ENCODE measurements at places on chromosomes 3 and 15. TPM values are rescaled to one million over a fixed set of nuclear protein-coding genes. Genes with fewer than 3 reads are reported as not detected.

- H3K4me3 ChIP-seq = no peak overlapping the region
- DNase-seq = no peak
- no peak overlapping the region for H3K27ac ChIP-seq
- no peaks in the 10 kb centered on the region for H3K36me3 ChIP-seq
Measured at GRCh38 chr3:69472093-69472492, 86.2 kb upstream of the FRMD4B start.

TP63 gene
- 485 TPM for total RNA-seq

GAP43 gene
- not detected for total RNA-seq

ALG1L2 gene
- not detected for total RNA-seq

DNA sequence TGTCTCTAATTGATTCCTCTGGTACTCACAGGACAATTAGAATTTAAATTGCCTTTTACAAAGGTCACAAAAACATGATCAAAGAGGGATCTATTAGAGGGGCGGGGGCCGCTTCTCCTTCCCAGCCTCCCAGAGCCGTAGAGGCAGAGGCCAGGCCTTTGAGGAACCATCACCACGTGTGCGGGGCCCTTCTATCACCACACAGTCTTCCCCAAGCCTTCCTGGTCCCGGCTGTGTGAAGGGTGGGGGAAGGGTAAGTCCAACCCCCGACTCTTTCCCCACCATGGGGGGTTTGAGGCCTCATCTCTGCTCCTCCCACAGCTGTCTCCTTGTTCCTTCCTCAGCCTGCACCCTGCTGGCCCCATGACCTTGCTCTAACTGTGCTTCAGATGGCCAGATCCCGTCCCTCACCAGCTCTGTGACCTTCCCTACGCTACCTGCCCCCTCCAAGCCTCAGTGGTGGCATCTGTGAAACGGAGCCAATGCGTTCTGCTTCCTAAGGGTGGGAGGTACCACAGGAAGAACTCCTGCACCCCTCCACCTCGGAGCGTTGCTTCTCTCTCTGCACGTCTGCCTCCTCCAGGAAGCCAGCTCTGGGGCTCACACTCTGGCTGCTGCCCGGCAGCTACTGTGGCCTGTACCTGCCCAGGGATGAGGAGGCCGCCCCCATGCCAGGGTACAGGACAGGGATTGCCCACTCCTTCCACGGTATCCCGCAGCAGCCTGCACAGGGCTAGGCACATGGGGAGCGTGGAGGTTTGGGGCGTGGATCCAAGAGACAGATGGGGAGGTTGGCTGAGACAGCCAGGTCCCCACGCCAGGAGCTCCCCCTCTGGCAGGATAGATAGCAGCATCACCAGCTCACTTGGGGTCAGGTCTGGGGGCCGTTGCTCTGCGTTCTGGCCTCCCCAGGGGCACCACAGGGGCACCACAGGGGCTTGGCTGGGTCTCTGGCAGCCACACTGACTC, 83.8 kb downstream of the LINGO1 start:
- DNase-seq = no peak
- no peak overlapping the region for H3K27ac ChIP-seq
- no peak overlapping the region for H3K4me3 ChIP-seq
- no peaks in the 10 kb centered on the region for H3K27me3 ChIP-seq

Measured in suprapubic skin (tissue), 4 donors.